Muscle of arm (tissue), 14 donors: ENCODE measurements at places on chromosomes 6 and 20. TPM values are rescaled to one million over a fixed set of nuclear protein-coding genes. Genes with fewer than 3 reads are reported as not detected.

DNA sequence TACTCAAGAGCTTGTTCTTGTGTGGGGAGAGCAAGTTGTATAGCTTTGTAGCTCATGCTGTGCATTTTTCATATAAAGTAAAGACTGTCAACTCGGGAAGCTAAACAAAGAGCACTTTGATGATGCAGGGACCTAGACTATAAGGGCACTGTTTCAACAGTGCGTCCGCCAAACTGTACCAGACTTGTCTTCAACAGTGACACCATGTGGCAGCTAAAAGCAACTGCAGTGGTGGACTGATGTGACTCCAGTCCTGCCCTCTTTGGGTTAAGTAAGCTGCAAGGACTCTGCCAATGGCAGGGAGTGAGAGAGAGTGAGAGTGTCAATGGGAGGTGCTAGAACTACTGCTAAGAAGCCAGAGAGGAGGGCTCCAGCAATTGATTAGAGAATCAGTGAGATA, 48.1 kb upstream of the MC3R start:
- no peak for DNase-seq

GRCh38 chr6:33417128-33417902, 592 bp downstream of the CUTA start:
- no peak for DNase-seq

DNA sequence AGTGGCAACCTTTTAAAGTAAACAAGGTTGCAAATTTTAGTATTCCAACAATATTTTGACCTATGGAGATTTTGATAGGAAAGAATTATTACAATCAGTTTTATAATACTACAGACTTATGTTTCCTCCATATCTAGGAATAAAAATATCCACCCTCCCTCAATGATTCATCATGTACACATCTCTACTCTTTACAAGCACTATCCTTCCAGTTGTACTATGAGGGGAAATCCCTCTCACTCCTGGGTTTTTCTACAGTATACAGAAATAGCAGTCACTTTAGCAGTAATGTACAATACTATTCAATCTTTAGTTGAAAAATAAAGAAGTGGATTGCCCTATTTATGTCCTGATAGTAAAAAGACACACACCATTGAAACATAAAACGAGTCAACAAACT, 46.3 kb upstream of the SCML4 start:
- DNase-seq: no peak

- DNase-seq: no peak
These were observed 33.3 kb downstream of the ORC3 start for GRCh38 chr6:87623248-87623647.

- DNase-seq: no peak
These were observed 350.5 kb downstream of the ZFAND3 start for GRCh38 chr6:38169977-38170526.

GRCh38 chr20:4953881-4954280, 47.4 kb downstream of the SLC23A2 start:
- DNase-seq: no peak

- DNase-seq: no peak
These were observed 140.5 kb upstream of the OPRM1 start for GRCh38 chr6:153898360-153899059.

DNA sequence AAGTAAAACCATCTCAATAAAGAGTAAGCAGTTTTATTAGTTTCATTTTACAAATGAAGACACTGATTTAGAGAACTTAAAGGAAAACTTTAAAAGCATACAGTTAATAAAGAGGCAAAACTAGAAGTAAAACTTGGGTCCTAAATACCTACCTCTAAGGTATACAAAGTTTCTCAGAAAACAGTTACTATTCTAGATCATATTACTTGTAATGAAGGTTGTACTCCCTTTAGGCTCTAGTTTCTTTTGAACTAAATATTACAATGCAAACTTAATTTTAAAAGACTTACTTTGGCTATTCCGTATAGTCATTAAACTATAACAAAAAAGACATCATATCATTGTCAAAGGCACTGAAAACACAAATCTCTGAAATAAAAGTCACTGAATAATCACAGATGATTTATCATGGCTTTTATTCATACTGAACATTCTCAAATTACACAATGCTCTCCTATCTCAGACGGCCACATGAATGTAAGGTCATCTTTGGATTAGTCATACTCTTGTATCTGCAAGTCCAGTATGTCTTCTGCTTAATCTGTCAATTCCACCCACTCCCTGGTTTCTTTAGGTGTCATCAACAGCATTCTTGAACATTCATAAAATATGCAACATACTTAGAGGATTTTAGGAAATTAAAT, 361.6 kb upstream of the RUNX2 start:
- no peak for DNase-seq

DNA sequence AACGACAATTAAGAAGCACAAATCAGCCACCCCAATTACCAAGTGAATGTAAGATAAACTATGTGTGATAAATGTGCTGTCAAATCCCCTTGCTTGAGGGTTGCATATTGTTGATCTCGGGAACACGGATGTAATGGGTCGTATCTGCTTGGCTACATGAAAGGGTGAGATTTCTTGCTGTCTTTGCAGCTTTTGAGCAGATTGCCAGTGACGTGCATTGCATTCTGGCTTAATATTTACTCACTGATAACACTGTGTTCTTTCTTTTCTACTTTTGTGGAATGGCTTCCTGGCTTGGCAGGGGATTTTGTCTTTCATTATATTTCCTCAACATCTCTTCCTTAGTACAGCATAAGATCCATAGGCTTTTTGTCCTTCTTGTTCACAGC, 10.5 kb upstream of the FAM210B start:
- DNase-seq: no peak

DNA sequence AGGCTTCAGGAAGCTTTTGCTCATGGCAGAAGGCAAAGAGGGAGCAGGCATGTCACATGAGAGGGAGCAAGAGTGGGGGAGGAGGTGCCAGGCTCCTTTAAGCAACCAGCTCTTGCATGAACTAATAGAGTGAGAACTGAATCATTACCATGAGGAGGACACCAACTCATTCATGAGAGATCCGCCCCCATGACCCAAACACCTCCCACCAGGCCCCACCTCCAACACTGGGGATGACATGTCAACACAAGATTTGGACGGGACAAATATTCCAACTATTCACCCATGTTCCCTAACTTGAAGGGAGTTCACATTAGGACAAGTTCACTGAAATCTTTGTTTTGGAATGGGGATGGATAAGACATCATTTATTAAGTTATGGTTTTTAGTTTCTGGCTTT, 155.2 kb upstream of the ESR1 start:
- no peak for DNase-seq

- DNase-seq: no peak
These were observed 811.9 kb downstream of the MAFB start for GRCh38 chr20:39876976-39877635.

The EFCAB8 gene
- 0.07 TPM for polyA plus RNA-seq

The CST2 gene
- polyA plus RNA-seq: not detected

The PSORS1C1 gene
- 0.62 TPM for polyA plus RNA-seq
